BJ (cell line): ENCODE measurements at places on chromosomes 6 and 20.
A peak's percentile ranks its signal among the peaks of the same experiment; 100 is the strongest.

- DNase-seq: no peak
Observed at GRCh38 chr6:18562726-18563125, 175.6 kb downstream of the RNF144B start.

- no peak for DNase-seq
Observed at GRCh38 chr20:61798632-61799031, 267.0 kb downstream of the TAF4 start.

DNA sequence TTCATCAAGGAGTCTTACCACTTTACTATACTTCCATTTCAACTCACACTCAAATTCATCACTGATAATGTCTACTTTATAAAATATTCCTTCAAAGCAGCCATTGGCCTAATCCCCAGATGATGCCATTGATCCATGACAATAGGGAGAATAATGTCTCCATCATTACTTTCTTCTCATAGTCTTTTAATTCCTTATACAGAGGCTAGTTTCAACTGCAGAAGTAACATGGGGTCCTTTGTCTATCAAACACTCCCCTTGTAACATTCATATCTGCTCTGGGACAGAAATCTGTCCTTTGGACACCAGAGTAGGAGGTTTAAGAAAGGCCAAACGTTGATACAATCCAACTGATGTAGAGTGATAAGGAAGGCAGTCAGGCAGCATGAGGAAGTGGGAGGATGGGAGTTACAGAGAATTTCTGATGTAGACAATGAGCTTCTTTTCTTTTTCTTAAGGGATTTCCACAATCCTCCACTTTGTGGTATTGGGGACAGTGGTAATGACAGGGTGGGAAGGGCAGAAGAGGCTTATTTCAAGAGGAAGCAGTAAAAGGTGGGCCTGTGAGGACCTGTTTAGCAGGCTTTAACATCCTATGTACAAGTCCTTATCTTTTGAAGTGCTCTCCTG is 18.9 kb upstream of the HLA-DOA start:
- DNase-seq: no peak

DNA sequence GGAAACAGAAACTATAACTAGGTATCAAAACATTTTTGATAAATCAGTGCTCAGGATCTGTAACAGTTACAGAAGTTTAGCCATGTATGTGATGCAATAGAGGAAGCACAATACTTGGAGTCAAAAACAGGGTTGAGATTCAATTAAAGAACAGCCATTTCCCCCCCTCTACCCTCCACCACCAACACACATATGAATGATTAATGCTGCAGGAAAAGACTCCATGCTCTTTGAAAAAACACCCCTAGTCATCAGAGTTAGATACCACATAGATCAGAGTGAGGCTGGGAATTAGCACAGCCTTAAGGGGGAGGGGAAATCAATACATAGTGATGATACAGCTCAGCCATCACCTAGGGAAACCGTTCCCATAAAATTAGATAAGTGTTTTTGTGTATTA is 108.9 kb upstream of the EMILIN3 start:
- DNase-seq: no peak

DNA sequence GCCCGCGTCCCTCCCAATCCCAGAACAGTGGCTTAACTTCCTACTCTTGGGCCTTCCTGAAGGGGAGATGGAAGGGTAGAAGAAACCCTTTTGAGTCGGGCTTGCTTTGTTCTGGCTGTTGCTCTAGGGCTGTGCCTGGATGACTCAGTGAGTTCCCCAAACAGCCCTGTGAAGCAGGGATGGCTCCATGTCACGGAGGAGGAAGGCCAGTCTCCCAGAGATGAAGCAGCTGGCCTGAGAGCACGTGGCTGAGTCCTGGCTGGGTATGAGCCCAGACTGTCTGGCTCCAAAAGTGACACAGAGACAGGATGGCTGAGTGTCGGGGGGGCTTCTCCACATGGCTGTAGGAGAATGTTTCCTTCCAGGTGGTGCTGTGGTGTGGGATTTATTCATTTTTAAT is 4.6 kb downstream of the SYTL3 start:
- DNase-seq: peak; percentile 71

GRCh38 chr6:77466055-77466450 is 2.8 kb upstream of the HTR1B start:
- no peak for DNase-seq

GRCh38 chr20:55918471-55918870 is 86.8 kb downstream of the CBLN4 start:
- DNase-seq: no peak

DNA sequence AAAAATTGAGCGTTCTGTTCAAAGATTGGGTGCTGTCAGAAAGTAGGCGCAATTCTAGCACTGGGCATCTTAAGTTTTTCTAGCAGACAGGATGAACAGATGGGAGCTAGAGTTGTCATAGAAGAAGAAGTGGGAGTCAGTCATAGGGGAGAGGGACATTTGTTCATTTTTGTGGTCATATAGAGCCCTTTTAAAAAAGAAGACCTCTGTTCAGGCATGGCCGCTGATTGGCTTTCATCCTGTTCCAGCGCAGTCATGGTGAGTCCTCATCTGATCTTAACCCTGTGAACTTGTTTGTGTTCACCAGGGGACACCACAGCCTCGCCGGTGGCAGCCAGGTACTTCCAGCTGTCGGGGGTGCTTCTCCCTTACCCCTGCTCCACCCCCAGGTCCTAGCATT is 29.7 kb upstream of the PBOV1 start:
- no peak for DNase-seq

- DNase-seq: peak; percentile 55
Observed at GRCh38 chr6:28589234-28589956, 63.7 kb downstream of the GPX5 start.

GRCh38 chr6:33577106-33577535 is 3.0 kb downstream of the BAK1 start:
- no peak for DNase-seq

- DNase-seq: no peak
Observed at GRCh38 chr6:153941768-153942167, 97.3 kb upstream of the OPRM1 start.

GRCh38 chr20:8121666-8122065 is 10.4 kb upstream of the PLCB1 start:
- no peak for DNase-seq

GRCh38 chr6:155261111-155261900 is 2.5 kb upstream of the CLDN20 start:
- no peak for DNase-seq

- no peak for DNase-seq
Observed at GRCh38 chr6:97669191-97670031, 386.4 kb upstream of the MMS22L start.

DNA sequence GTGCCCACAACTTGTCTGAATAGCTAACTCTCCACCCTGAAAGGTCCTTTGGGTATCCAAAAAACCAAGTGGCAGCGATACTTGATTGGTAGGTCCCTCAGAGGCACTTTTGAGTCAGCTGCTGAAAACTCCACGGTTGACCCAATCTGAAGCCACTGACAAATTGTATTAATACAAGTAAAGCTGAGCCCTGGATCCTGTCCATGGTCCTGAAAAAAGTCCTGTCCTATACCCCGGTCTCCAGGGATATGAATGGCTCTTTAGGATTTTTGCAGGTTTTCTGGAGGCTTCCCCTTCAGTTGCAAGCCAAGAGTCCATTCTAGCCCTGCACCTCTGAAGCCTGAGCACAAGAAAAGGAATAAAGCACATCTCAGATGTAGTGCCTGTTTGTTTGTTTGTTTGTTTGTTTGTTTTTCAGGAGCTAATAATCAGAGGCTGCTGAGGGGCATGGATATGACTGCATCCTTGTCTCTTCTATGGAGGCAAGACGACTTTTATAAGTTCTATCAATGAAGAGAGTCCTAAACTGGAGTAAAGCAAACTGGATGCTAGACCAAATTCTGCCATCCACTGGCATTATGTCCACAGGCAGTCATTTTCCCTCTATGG is 1.7 kb upstream of the SLC12A5 start:
- DNase-seq: no peak

- DNase-seq: no peak
Observed at GRCh38 chr6:56790414-56790813, 147.7 kb upstream of the DST start.

- DNase-seq: no peak
Observed at GRCh38 chr6:157859775-157860504, 36.9 kb downstream of the SNX9 start.

GRCh38 chr20:24665196-24665595 is 195.8 kb downstream of the SYNDIG1 start:
- DNase-seq: no peak

GRCh38 chr6:16471222-16471909 is 233.0 kb downstream of the GMPR start:
- no peak for DNase-seq

DNA sequence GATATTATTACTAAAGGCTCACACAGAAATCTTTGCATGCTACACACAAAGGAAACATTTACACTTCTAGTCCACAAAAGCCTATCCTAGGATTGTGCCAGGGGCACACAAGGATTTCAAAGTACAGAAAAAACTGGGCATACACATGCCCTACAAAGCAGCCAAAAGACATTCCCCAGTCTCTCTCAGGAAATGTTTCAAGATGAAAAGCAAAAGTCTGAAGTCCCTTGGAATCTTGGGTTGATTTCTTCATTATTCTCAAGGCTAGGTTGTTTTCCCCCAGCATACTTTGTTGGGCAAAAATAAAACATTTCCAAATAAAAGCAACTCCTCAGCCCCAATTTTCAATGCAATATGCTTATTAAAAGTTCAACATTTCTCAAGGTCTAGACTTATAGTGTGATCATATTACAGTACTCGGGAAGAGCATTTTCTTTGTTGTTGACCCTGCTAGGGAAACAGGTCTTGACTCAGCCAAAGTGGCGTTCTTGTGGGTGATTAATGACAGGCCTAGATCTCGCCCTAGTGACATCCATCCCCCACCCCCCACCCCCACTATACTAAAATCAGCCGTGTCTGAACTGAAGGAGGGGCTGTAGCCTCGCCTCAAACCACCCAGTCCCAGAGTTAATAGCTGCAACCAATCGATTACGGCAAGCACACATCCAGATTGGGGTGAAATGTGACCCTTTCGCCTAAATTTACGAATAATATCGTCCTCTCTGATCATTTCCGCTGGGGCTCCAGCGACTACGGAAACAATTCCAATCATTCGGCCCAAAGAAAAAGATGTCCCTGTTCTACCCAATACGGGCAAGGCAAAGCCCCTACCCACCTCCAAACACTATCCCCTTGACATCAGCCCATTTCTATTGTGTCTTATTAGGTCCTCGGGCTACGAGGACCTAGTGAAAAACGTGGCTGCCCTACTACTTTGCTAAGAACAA is 1.4 kb downstream of the AKIRIN2 start:
- DNase-seq: no peak

- no peak for DNase-seq
Observed at GRCh38 chr20:45301824-45302271, 4.8 kb upstream of the RBPJL start.

- DNase-seq: no peak
Observed at GRCh38 chr6:52598123-52598823, 21.4 kb upstream of the TRAM2 start.

GRCh38 chr6:139439349-139439748 is 64.9 kb upstream of the CITED2 start:
- DNase-seq: no peak

DNA sequence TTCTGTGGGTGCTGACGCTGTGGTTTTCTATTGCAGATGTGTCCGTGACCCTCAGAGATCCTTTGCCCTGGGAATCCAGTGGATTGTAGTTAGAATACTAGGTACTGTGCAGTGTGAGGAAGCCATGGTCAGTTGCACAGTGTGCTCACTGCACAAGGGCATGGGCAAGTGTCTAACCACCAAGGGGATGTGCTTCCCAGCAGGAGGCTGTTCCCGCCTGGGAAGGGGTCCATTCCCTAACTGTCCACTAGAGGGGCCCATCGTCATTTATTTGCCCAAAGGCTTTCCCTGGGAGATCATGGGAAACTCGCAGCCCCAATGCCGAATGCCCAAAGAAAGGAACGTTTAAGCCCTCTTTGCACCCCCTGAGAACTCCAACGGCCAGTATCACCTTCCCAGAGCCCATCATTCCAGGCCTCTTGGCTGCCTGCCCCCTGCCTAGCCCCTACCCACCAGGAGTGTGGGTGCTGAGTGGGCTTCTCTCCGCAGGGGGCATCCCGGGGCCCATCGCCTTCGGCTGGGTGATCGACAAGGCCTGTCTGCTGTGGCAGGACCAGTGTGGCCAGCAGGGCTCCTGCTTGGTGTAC is 26.2 kb downstream of the SLCO4A1 start:
- DNase-seq: no peak
